ENCODE measurements at places on chromosomes 4 and X.

DNA sequence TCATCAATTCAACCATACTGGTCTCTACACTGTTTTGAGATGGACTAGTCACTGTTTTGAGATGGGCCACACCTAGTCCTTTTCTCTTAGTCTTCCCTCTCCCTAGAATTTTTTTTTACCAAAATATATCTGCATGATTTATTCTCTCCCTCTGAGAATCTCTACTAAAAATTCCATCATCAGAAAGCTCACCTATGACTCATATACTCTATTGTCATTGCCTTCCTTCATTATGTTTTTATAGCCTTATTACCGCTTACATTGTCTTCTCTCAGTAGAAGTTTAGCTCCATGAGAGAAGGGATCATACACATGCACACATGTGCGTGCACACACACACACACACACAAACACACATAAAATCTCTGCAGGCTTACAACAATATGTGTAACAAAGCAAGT lies 303.6 kb downstream of the PCDH10 start:
- DNase-seq, result no peak

GRCh38 chrX:23008431-23009099 lies 8.8 kb downstream of the DDX53 start:
- DNase-seq, result no peak

GRCh38 chr4:26005764-26006163 lies 91.7 kb downstream of the SMIM20 start:
- DNase-seq, result no peak

DNA sequence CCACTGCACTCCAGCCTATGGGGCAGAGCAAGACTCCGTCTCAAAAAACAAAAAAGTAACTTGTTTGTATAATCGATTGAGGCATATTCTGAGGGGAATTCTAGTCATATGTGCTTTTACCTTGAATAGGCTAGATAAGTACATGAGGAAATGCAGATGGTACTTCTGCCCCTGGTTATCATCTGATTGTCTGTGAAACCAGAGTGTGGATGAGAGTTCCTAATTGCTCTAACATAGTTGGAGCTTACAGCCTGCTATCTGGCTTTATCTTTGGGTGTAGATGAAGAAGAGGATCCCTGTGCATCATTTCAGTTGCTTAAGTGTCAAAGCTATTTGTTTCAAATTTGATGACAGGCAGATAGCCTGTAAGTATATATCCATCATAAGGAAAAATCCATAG lies 205.1 kb downstream of the RAPGEF2 start:
- DNase-seq, result no peak

GRCh38 chr4:10582059-10582686 lies 102.4 kb downstream of the CLNK start:
- peak; percentile 73 for DNase-seq

- DNase-seq, result no peak
These were observed 310.0 kb downstream of the PRR32 start for GRCh38 chrX:127129510-127129909.

DNA sequence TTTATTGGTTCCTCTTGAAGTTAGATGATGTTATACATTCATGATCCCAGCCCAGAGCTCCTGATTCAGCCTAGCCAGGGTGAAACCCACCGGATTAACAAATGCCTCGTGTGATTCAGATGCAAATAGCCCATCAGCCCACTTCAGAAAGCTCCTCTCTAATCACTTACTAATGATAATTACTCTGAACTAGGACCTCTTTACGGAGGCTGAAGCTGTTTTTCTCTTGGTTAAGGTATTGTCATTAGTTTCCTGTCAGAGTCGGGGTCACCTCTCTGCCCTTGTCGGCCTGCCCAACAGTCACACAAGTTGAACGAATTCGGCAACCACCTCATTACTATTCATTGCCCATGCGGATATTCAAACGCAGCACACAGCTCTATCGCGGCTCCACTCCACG lies 36.6 kb downstream of the ZFP42 start:
- DNase-seq, result no peak

DNA sequence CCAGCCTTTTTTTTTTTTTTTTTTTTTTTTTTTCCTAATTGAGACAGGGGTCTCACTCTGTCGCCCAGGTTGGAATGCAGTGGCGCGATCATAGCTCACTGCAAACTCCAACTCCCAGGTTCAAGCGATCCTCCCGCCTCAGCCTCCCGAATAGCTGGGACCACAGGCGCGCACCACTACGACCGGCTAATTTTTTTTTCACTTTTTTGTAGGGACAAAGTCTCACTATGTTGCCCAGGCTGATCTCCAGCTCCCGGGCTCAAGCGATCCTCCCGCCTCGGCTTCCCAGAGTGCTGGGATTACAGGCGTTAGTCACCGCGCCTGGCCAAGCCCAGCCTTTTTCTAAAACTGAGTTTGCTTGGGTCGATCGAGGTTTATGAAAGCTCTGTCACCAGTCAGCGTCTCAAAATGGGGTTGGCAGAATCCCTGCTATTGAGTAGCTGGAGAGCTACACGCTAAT lies 1.3 kb upstream of the OTUD5 start:
- no peak for DNase-seq

- no peak for DNase-seq
These were observed 114.7 kb downstream of the SLC4A4 start for GRCh38 chr4:71453531-71453930.

DNA sequence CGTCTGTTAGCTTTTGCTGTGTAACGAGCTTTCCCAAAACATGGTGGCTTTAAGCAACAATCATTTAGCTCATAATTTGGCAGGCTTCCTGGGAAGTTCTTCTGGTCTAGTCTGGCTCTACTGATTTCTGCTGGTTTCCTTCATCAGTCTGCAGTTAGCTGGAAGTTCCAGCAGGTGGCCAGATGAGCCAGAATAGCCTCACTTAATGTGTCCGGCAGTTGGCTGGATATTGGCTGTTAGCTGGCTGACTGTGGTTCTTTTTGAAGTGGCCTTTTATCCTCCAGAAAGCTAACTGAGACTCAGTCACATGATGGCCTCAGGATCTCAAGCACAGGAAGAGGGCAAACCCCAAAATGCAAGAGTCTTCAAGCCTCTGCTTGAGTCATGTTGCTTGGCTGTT lies 34.9 kb downstream of the FTHL17 start:
- DNase-seq, result no peak

GRCh38 chrX:48493890-48494364 lies 14.9 kb upstream of the PORCN start:
- DNase-seq, result no peak
